ENCODE measurements at places on chromosomes 4 and X.

DNA sequence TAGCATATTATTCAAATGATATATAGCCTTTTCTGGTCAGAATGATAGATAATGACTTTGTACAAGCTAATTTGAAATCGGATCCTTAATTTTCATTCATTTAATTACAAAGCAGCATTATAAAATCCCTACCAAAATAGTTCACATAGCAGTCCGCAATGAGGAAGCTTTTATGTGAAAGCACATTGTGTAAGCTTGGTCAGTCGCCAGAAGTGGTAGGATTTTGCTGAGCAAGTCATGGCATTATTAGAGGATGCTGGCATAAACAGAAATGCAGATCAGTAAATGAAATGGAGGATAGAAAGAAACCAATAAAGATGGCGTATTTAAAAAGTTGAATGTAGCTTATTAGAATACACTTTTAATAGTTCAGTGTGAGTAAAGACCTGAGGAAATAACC lies 93.2 kb upstream of the DIAPH2 start:
- DNase-seq: no peak

DNA sequence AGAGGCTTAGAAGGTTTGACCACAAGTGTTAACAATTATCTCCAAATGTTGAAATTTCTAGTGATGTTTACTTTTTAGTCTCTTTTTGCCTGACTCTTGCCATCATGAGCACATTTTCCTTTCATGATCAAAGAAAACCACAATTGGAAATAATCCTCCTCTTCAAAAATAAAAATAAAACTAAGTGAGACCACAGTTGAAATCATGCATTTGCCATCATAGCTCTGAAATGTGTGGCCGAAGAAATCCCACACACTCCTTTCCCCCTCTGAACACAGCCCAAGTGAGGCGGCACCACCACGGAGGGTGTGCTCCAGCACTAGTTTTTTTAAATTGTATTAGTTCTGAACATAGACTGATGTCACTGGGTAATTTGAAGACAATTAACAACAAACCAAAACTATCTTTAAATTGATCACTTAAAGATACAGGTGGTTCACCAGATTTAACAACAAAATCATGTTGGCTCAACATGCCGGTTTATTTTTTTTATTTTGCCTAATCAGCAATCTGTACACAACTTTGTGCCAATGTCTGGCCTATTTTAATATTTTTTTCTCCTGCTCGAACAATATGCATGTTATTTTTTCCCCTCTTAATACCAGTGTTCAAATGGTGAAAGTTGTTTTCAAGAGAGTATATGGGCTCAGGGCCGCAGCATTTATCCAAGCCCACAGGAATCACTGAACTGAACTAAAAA lies 17.6 kb downstream of the APBB2 start:
- DNase-seq: no peak

DNA sequence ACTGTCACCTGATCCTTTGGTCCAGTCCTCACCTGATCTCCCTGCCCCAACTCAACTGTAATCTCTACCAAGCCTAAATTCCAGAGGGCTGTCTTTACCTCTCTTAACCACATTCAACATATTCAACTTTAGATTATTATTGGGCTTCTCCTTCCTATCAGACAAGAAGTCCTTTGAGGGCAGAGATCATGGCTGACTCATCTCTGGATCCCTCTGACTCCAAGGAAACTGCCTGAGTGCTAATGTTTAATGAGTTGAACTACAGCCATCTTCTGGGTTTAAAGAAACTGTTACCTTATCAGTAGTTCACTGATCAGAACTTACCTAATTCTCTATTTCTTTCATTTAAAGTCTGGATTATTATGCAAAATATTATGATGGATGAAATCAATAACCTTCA lies 135.7 kb downstream of the GPC3 start:
- no peak for DNase-seq

- DNase-seq: no peak
These were observed 821.1 kb downstream of the PCDH19 start for GRCh38 chrX:99588936-99589335.

- no peak for DNase-seq
These were observed 106.1 kb downstream of the PDGFC start for GRCh38 chr4:156865451-156865850.

GRCh38 chr4:48133669-48134068 lies 381 bp downstream of the TXK start:
- no peak for DNase-seq

DNA sequence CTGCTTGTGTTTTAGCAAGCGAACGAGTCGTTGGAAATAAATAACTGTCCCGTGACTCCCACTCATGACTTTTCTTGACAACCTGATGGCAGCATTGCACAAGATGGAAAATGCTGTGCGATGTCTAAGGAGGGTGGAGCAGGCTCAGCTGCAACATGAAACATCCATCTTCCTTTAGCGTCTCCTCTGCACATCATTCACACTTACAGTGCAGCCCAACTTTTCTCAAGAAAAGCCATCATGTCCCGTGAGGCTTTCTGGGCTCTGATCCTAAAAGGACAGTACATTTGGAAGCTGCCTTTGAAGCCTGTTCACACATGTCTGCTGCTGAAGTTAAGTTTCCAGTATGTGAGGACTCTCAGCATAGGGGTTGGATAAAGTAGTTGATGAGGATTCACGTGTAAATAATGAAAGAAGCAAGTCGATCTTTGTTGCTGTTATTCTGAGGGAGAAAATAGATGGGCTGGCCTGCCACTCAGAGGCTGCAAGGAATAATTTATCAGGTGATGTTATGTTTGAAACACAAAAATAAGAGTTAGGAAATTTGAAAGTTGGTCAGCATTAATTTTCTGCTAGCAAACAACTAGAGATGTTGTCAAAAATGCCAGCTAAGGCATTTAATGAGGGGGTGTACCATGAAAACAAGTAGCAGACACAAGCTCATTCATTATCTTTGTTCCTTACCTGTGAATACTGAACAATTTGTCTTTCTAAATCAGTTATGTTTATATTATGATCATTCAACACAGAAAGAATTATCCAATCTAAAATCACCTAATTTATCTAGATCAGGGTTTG lies 328.7 kb upstream of the ZFP42 start:
- DNase-seq: no peak

DNA sequence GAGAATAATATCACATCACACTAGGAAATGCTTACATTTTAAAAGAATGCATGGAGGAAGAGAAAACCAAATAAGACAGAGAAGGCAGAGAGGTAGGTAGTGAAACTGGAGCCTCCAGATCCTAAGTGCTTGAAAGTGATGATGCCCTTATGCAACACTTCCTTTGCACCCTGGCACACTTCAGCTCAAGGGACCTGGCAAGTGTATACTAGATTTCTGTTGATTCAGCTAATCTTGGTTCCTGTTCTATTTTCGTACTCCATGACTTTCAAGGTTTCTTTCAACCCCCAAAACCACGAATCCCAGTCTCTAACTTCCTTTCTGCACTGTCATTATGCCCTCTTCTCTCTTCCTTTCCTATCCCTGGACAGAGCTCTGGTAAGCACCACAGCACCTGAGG lies 36.9 kb upstream of the SH3KBP1 start:
- DNase-seq: peak; percentile 9

DNA sequence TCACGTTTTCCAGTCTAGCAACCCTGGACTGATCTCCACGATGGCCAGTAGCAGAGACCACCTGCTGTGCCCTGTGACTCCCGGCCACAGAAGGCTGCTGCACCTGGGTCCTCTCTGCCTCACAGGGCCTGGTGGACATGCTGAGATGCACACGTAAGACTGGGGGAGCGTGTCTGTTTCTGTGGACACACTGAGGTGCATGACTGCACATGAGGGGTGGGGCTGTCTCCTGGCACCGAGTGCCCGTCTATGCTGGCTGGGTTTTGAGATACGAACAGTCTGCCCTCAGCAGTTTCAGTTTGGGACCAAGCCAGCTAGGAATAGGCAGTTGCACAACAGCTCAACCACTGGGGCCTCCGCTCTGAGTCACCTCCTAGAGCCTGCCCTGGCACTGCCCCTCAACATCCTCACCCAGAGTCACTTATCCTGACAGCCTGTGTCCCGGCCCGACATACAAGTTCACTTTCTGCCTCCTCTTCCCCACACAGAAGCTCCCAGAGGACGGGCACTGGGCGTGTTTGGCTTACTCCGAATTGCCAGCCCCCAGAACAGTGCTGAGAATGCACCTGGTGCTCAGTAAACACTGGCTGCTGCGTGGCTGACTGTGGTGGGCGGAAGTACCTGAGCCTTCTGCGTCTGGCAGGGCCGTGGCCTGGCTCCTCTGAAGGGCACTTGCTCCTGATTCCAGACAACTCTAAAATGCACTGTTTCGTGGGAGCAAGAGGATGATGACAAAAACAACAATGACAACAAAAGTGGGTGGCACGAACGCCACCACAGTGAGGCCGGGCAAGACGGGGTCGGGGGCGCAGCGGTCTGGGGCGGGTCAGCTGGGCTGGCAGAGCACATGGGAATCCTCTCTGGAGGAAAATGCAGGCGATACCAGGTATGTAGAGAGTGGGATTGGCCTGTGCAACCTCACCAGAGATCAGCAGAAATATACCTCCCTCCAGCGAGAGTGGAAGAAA lies 30.9 kb downstream of the RNF212 start:
- DNase-seq: peak; percentile 92

- DNase-seq: peak; percentile 96
These were observed at the start of the genes GAK and TMEM175 for GRCh38 chr4:931960-932712. Gene GAK (minus strand): TSS chr4:932316. CDS start chr4:932187, 129 bp downstream. Gene TMEM175 (plus strand): TSS chr4:932460. CDS start chr4:947740, 15,280 bp downstream.

DNA sequence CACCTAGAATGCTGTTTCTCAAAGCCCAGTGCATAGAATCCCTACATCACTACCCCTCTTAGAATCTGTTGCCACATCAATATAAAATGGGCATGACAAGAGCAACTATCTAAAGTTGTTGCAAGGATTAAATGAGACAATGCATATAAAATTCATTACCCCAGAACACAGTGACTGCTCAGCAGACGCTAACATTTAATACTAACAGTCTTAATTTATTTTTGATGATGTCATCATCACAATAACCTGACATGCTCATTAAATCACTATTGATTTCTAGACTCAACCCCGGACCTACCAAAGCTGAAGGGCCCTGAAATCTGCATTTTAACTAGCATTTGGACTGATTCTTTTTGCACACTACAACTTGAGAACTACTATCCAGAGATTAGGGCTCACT lies 3.9 kb downstream of the ARSJ start:
- DNase-seq: no peak

- peak; percentile 11 for DNase-seq
These were observed 108.4 kb upstream of the BMP2K start for GRCh38 chr4:78667764-78668163.

DNA sequence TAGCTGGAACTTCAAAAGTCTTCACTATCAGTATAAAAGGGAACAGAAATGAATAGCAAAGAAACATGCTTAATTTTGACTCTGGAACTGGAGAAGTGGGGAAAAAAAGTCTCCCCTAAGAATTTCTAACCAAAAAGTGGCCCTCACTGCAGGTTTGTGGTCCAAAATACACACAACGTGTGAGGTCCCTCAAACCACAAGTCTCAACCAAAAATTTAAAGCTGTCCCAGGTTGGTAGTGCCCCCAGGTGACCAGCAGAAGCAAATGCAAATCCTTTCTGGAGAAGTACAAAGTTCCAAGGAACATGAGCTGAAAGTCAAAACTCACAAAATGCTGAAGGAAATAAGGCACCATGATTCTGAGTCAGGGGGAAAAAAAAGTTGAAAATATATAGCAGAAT lies 23.6 kb upstream of the VAMP7 start:
- DNase-seq: no peak

- DNase-seq: no peak
These were observed 93.2 kb upstream of the PRKX start for GRCh38 chrX:3806630-3807029.

GRCh38 chr4:40337051-40337450 lies 1.9 kb downstream of the CHRNA9 start:
- DNase-seq: no peak

DNA sequence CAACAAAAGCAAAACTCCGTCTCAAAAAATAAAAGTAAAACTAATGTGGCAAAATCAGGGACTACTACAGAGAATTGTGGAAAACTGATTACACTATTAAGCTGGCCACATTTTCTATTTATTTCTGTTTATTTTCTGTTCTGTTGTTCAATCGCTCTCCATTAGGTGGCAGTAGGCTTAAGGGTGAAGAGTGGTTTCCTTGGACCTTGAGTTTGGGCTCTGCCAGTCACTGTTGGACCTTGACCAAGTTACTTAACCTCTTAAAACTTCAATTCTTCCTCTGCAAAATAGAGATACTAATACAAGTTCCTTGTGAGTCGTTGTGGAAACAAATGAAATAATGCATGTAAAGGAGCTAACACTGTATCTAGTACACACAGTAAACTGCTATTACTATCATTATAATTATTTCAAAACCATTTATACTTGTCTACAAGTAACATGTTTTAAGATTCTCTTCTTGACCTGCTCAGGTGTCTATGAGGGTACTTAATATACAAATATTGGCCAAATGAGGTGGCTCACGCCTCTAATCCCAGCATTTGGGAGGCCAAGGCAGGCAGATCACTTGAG lies 15.2 kb downstream of the HSD17B11 start:
- peak; percentile 36 for DNase-seq

- no peak for DNase-seq
These were observed 406.2 kb downstream of the MAPK10 start for GRCh38 chr4:85953651-85954018.

DNA sequence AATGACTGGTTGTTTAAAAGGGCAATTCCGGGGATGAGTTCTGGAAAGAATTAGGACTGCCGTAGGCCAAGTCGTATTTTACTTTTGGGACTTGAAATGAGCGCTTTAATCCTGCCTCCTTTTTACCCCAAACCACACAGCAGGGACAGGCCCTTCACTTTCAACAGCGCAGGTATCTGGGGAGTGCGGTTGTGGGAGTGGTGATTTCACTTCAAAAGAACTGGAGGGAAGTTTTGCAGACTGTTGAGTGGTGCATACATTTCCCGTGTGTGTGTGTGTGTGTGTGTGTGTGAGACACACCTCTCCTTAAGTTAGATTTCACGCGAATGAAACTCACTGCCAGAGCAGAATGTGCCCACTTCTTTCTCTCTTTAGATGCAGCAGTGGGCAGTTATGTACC lies 2.8 kb downstream of the NHS start:
- no peak for DNase-seq

DNA sequence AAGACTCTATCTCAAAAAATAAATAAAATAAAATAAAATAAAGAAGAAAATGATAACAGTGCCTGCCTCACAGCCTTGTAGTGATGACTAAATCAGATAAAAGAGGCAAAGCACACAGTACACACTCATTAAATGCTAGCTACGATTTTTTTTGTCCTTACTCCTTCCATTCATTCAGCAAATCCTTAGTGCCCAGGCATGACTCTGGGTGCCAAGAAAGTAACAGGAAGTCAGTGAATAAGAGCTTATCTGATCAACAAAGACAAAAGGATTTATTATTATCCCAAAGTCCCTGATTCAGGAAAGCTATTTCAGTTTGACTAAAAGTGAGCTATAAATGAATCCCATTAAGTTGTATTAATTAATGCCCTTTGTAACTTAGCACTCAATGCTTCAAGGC lies 92.7 kb downstream of the SH3KBP1 start:
- no peak for DNase-seq

DNA sequence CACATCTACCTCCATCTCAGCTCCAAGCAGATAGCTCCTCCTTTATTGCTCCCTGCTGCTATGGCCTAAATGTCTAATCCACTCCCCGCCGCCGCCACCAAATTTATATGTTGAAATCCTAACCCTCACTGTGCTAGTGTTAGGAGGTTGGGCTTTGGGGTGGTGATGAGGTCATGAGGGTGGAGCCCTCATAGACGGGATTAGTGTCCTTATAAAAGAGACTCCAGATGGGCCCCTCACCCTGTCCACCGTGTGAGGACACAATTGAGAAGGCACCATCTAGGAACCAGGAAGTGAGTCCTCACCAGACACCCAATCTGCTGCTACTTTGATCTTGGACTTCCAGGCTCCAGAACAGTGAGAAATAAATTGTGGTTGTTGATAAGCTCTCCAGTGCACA lies 13.6 kb upstream of the TBC1D14 start:
- DNase-seq: no peak

- peak; percentile 64 for DNase-seq
These were observed 12.2 kb upstream of the TMEM128 start for GRCh38 chr4:4260185-4260751.

Data from CD14-positive monocyte (primary cell).